Occipital lobe (tissue), 3 donors: ENCODE measurements at places on chromosomes 13 and 19. TPM values are rescaled to one million over a fixed set of nuclear protein-coding genes. Genes with fewer than 3 reads are reported as not detected.

- DNase-seq: no peak
Observed at GRCh38 chr13:59976856-59977255, 186.9 kb downstream of the DIAPH3 start.

GRCh38 chr13:92553470-92554114 lies 673.0 kb upstream of the GPC6 start:
- no peak for DNase-seq

DNA sequence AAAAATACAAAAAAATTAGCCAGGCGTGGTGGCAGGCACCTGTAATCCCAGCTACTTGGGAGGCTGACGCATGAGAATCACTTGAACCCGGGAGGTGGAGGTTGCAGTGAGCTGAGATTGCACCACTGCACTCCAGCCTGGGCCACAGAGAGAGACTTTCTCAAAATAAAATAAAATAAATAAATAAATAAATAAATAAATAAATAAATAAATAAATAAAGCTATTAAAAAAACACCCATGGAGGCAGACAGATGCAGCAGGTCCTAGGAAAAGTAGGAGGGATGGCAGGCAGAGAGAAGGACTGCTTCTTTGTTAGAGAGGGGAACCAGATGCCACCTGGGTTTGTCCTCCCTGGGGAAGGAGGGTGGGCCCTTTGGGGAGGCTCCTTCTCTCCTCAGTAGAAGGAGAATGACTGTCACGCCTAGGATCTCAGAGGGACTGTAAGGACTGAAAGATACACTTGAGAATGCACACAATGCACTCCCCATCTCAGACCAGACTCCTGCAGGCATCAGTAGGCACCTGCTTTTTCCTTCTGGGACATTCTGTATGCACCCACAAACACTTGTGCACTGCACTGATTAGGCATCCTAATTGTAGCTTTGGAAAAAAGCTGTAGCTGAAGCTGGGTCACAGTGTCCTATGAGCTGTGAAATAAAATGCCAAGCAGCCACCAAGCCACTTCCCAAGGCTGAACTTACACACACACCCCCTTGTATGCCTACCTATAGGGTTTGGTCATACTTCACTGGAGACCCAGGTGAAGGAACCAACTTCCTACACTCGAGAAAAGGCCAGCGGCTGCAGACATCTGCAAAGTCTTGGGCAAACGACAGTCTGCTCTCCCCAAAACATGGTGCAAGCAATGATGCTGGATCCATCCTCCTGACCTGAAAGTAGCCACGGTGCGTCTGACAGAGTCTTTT lies 18.9 kb upstream of the SLC35E1 start:
- DNase-seq: no peak

DNA sequence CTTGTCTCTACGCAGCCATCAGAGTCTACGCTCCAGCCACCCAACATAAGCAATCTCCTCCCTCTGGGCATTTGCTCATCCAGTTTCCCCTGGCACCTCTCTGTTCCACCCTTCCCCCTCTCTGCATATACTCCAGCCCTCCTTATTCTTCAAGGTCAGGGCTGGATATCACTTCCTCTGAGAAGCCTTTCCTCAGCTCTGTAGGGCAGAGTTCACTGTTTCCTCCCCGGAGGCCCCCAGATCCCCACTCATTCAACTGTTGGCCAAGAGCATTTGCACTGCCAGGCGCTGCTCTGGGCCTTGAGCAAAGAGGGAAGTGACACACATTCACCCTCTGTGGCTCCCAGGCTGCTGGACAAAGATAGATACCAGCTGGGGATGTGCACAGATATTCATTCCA lies 3.3 kb downstream of the FCGRT start:
- no peak for DNase-seq

DNA sequence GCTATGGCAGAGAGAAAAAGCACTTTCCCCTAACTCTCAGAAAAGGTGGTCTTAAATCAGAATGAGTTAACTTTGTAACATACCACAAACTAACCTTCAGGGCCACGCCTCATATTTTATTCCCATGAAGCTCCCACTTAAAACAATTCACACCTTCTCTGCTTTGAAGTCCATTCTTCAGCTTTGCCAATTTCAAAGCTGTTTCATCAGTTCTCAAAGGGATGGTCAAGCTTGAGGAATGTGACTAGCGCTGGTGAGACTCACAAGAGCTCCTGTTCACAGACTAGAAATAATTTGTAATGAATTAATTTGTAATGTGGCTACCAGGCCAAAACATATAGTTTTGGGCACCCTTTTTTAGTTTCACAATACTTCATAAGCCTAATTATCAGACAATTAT lies 68.2 kb downstream of the STK24 start:
- DNase-seq: no peak

- no peak for DNase-seq
Observed at GRCh38 chr13:79851318-79851717, 370.4 kb downstream of the NDFIP2 start.

The DAPK3 gene
- total RNA-seq: 51.3 TPM

DNA sequence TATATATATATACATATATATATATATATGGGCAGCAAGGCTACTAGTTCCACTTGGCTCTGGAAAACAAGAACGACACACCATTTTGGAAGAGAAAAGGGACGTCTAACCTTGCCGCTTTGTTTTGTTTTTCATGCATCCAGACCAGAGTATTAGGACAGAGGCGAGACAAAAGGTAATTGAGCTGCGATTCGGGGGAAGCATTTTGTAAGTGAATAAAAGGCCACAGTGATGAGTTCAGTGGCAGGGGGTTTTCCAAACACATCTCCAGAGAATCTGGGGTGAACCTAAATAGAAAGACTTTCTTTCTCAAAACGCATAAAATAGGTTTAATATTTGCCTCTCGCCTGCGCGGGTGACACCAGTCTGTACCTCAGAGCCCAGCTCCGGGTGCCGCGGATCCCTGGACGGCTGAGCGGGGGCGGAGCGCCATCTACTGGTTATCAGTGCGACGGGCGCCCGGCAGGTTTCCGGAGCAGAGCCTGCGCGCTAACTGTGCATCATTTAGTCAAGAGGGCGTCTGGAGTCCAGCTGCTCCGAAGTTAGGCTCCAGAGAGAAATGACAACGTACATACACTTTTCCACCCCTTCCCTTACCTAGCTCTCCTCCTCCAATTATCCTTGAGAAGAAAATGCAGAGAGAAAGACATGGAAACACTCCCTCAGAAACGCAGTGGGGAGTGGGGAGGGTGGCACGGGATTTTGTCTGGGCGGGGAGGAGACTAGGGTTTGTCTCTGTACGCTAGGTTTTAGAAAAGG lies 262.3 kb downstream of the TBC1D4 start:
- peak; percentile 77 for DNase-seq

The ZNF85 gene
- total RNA-seq: 33.2 TPM

DNA sequence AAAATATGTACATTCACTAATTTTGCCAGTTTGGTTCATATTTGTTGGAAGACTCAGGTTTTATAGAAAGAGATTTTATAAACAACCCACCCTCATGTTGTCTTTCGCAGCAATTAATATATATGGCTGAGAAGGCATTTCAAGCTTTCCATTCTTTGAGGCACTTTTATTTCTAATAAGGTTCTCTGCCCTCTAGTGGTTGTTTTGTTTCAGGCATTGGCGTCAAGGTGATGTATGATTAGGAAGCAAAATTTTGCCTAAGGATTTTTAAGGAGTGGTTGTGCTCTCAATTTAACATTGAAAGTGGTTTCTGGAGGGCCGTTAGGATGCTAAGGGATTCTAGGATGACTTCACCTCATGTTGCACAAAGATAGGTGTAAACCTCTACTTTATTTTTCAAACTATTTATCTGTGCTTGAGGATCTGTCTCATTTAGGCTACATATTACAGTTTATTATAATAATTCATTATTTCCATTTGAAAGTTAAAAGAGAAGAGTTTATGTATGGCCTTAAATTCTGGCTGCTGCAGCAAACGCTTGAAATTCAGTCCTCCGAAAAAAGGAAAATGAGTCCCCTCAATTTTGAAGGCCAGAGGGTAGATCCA lies 35.9 kb downstream of the OXGR1 start:
- DNase-seq: no peak

DNA sequence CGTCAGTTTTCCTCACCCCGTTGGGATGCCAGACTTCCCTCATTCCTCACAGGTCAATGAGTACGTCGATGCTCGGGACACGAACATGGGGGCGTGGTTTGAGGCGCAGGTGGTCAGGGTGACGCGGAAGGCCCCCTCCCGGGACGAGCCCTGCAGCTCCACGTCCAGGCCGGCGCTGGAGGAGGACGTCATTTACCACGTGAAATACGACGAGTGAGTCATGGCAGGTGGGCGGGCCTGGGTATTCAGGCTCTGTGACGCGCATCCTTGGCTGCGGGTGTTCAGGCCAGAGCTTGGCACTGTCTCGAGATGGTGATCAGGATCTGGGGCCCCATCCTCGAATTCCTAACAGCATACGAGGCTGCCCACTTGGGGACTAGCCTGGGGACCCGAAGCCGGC lies 21.4 kb downstream of the UHRF1 start:
- no peak for DNase-seq

GRCh38 chr13:113667771-113668490 lies 912 bp downstream of the GRK1 start:
- DNase-seq: no peak

The CLDN10 gene
- 2.3 TPM for total RNA-seq

DNA sequence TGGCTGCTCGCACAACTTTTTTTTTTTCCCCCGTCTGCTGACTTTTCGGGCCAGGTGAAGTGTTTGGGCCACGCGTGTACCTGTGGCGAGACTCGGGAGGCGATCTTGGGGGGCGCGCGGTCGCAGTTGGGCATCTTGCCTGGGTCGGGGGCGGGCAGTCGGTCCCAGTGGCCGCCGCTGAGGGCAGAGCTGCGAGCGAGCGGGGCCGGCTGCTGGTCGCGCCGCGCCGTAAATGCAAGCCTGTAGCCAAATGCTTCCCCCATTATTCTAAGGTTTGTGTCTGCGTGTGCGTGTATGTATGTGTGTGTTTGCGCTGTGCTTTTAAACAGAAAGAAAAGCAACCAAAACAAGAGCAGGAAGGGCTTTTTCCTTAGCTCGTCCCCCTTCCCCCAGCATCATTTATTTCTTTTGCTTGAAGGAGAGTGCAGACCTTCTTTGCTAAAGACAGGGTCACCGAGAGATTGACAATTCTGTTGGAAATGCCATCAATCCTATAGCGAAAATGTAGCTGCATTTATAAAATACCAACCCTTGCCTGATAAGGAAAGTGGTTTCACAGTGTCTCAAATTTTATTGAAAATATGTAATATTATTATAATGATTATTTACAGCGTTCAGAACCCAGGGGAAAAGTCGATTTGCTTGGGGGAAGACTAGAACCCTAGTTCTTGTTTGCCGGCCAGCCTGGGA lies 143.2 kb upstream of the ZNF536 start:
- no peak for DNase-seq

DNA sequence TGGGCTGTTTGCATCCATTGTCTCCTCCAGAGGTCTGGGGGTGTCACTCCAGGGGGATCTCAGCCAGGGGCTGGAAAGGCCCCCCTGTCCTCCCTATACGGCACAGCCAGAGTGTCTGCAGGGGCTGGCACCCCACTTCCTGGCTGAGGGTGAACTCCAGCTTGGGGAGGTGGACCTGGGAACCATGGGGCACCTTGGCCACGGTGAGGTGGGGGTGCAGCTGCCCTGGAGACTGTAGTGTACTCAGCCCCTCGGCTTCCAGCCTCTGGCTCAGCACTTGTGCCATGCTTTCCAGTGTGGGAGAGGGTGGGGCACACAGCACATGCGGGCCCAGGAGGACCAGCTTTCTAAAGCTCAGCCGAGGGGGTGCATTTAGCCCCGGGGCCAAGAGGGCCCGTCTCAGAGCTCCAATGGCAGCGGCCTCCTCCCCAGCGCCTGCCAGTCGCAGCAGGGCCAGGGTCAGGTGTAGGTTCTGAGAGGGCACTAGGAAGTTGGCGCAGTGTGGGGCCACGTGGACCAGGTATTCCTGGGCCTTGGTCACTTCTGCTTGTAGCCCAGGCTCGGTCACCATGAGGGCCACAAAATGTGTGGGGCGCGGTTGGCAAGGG lies 1.4 kb downstream of the LENG9 start:
- DNase-seq: no peak

DNA sequence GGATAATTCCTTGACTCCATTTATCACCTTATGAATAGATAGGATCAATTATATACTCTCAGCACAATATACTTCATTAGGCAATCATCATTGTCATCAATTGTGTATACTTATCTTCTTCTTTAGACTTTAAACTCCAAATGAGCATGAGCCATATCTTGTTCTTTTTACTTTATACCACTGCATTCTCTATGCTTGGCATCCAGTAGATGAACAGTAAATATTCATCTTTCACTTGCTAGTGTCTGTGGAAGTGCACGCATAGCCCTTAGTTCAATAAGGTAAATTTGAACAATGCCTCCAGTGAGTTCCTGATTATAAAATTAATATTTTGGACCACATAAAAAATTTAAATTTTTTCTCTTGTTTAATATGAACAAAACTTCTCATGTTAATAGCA lies 172.3 kb upstream of the SPRY2 start:
- DNase-seq: no peak

DNA sequence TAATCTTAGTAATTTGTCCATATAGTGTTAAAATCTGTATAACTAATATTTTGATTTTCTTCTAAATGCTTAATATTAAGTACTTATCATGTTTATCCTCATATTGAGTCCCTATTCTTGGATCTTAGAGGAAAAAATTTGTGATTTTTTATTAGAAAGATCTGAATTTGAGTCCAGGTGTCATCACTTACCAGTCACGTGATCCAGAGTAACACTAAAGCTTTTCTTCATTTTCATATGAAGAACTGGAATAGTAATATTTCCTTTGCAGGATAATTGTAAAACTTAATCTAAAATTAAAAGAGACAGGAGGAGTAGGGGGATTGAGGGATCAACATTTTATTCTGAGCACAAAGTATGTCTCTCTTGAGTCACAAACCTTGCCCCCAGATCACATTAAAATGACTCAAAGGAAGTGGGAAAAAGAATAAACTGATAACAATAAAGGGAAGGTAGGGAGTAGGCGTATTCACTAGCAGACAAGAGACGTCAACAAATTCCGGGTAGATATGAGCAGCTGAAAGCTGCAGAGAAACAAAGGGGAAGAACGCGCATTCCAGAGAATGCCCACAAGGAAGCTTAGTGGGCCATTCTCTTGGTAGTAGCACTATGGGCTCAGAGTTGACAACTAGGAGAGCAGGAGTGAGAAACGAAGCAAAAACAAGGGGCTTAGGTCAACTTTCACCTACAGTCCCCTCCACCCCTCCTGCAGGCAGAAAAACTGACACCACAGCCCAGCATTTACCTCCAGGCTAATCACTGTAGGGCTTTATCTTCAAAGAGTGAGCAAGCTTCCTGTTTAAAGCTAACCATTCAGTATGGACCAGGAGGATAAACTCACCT lies 123.1 kb downstream of the SPRY2 start:
- no peak for DNase-seq

The KASH5 gene
- total RNA-seq: not detected

The SBSN gene
- total RNA-seq: not detected

The LRRC63 gene
- total RNA-seq: 2.0 TPM

GRCh38 chr13:91200486-91200885 lies 147.0 kb upstream of the MIR17HG start:
- DNase-seq: no peak

- DNase-seq: peak; percentile 66
Observed at GRCh38 chr19:40433391-40434216, 7.8 kb upstream of the SERTAD1 start.

The SIGLEC5 gene
- total RNA-seq: not detected
